ENCODE measurements at places on chromosomes 16 and 17. TPM values are rescaled to one million over a fixed set of nuclear protein-coding genes. Genes with fewer than 3 reads are reported as not detected.

The KIF18B gene
- total RNA-seq = 4.5 TPM

The ATAD5 gene
- total RNA-seq = 4.5 TPM

The CHST4 gene
- 0.19 TPM for total RNA-seq

The PLSCR3 gene
- 20.0 TPM for total RNA-seq

The COX10 gene
- total RNA-seq = 28.3 TPM

The WNK4 gene
- not detected for total RNA-seq

The RETREG3 gene
- 49.5 TPM for total RNA-seq

The DDX19B gene
- 17.8 TPM for total RNA-seq

The NGFR gene
- total RNA-seq = 0.37 TPM

The NCBP3 gene
- total RNA-seq = 6.9 TPM

The METTL2A gene
- total RNA-seq = 28.3 TPM

The ZG16 gene
- total RNA-seq = not detected

The KRT39 gene
- 0.18 TPM for total RNA-seq

GRCh38 chr17:55377671-55378275, 43.9 kb downstream of the MMD start:
- no peak for DNase-seq

- DNase-seq = no peak
These were observed 4.5 kb downstream of the KRTAP3-1 start for GRCh38 chr17:41004397-41004796.

DNA sequence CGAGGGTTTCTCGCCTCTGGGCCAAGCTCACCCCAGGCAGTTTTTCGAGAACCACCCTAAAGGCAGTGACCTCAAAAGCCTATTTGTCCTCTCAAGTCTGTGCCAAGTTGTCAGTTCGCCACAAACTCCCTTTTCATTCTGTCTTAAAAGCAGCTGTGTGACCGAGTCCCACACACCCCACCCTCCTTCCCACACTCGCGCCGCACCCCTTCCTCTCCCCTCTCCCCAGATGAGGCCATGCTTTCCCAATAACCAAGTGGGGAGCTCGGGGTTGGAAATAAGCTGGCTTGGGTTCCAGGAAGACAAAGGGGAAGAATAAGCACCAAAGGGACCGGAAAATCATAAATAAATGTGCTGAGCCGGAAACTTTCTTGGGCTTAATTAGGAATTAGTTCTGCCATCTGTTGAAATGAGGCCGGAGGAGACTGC, 36.7 kb downstream of the GRIN2C start:
- no peak for DNase-seq

GRCh38 chr17:58320163-58320558, 8.4 kb downstream of the TSPOAP1 start:
- DNase-seq = no peak

- no peak for DNase-seq
These were observed 16.2 kb downstream of the SAMD14 start for GRCh38 chr17:50113624-50114320.

DNA sequence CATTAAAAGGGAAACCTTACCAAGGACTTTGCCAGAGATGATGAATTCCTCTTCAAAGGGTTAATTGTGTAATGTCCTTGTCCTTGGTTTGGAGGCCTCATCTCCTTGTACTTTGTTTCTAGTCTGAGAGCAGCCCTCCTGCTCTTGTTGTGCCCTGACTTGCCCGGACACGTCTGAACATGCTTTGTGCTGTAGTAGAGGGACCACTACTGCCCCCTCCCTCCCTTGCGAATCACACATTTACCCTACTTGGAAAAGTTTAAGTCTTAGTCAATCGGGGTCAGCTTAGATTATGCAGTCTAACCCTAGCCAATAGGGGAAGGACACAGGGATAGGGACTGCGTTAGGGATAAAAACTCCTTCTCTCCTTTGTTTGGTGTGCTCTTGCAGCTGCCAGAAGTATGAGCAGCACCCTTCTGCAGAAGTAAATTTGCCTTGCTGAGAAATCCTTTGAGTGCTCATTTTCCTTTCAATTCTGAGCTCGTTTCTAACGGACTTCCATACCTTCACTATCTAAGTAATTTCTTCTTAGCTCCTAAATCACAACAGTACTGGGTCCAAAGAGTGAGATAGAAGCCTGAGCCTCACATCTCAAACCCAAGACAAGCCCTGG, 26.4 kb upstream of the CLEC3A start:
- DNase-seq = no peak

GRCh38 chr17:44518032-44518431, 14.8 kb upstream of the GPATCH8 start:
- DNase-seq = no peak

GRCh38 chr16:87322833-87323726, 5.9 kb upstream of the C16orf95 start:
- no peak for DNase-seq

DNA sequence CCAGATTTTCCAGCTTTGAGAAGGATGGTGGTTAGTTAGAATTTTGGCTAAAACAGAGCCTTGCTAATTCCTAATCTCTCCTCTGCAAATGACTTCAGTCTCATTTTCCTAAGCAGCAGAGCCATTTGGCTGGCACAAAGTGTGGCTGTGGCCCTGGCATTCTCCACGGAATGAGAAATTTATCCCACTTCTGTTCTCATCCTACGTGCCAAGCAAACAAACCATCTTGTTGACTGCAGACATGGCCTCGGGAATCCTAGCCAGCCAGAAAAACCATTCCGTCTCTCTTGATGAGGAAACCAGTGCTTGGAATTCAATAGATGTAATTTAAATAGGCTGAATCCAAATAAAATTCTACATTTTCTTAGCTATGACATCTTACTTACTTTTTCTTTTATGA, 34.1 kb upstream of the ELAC2 start:
- no peak for DNase-seq

DNA sequence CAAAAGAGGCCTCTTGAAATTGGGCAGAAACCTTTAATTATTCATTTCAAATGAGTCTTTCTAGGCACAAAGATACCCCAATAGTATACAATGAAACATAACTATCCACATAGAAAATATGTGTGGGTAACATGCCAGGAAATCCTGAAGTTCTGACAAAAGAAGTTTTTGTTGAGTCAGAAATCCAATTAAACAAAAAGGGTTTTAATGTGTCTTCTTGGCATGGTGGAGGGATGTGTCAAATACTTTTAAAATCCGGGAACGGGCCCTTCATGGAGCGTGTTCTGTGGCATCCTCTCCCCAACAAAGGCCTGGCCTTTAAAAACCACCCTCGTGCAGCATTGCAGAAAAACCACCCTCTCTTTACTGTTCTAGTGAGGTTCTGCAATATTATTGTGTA, 14.2 kb downstream of the CDRT4 start:
- DNase-seq = no peak

DNA sequence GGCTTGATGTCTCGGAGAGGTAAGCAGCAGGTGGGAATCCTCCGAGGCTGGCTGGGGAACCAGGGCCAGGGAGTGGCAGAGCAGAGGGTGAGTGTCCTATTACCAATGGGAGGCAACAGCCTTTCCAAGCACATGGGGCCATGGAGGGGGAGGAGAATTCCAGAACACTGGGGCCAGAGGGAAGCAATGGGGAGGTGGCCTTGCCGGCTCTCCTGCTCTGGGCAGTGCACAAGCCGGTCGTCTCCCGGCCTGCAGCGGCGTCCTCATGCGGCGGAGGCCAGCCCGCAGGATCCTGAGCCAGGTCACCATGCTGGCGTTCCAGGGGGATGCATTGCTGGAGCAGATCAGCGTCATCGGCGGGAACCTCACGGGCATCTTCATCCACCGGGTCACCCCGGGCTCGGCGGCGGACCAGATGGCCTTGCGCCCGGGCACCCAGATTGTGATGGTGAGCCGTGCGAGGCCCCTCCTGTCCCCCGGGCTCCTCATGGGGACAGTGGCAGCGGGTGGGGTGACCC, 21.9 kb downstream of the SGSH start:
- no peak for DNase-seq

GRCh38 chr17:10127819-10128425, 70.5 kb downstream of the GAS7 start:
- no peak for DNase-seq

DNA sequence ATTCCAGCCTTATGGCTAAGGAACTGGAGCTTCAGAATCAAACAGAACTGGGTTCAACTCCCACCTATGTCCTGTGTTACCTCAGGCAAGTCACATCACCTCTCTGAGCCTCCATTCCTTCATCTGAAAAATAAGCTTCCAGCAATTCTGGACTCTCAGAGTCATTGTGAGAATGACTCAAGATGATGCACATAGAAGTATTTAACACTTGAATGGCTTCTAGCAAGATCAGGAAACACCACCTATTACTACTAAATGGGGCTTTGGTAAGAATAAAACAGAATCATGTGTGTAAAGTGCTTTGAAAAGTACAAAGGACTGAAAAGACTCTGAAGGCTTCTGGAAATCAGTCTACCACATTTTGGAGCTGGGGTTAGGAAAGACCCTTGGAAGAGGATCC, 30.8 kb upstream of the CALB2 start:
- no peak for DNase-seq

GRCh38 chr17:37605813-37606505, 3.3 kb downstream of the SYNRG start:
- no peak for DNase-seq

GRCh38 chr16:8859913-8860881, 8.6 kb downstream of the CARHSP1 start:
- DNase-seq = no peak

- DNase-seq = peak; percentile 99
These were observed 280.6 kb upstream of the SALL1 start for GRCh38 chr16:51431517-51432241.

- no peak for DNase-seq
These were observed 1.9 kb upstream of the SNAI3 start for GRCh38 chr16:88688013-88688778.

- peak; percentile 70 for DNase-seq
These were observed 210.0 kb upstream of the GSE1 start for GRCh38 chr16:85402910-85403692.

DNA sequence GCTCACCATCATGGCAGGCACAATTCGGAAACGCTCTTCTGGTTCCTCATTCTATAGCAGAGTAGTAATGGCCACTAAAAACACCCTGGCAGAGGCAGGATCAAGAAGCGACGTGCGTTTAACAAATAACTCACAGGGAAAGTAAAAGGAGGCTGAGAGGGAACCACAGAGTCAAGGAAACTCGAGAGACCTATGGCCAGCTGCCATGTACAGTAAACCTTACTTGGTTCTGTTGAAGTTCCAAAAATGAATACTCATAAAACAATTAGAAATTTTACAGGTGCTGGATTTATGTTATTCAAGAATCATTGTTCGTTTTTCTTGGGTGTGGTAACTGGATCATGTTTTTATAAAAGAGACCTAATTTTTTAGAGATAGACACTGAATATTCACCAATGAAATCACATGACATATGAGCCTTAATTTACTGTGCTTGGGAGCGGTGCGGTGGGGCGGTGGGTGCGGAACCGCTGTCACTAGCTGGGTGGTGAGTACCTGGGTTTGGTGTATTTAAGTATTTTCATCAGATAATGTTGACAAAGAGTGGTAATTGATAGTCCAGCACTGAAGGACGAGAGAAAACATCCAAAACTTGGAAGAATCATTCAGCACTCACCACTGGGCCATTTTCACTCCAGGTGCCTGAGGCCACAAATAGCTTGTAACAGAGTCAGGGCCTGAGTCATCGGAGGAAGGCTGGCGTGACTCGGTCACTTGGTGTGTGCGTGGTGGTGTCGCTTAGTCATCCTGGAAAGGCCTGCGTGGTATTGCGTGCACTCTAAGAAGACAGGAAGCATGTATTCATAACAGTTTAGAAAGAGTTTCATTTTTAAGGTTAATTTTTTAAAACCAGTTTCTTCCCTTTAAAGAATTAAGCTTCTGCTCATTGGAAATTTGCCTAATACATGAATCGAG, 135.4 kb upstream of the CHMP6 start:
- DNase-seq = peak; percentile 99

- no peak for DNase-seq
These were observed 4.8 kb downstream of the HSD11B2 start for GRCh38 chr16:67435758-67436164.

DNA sequence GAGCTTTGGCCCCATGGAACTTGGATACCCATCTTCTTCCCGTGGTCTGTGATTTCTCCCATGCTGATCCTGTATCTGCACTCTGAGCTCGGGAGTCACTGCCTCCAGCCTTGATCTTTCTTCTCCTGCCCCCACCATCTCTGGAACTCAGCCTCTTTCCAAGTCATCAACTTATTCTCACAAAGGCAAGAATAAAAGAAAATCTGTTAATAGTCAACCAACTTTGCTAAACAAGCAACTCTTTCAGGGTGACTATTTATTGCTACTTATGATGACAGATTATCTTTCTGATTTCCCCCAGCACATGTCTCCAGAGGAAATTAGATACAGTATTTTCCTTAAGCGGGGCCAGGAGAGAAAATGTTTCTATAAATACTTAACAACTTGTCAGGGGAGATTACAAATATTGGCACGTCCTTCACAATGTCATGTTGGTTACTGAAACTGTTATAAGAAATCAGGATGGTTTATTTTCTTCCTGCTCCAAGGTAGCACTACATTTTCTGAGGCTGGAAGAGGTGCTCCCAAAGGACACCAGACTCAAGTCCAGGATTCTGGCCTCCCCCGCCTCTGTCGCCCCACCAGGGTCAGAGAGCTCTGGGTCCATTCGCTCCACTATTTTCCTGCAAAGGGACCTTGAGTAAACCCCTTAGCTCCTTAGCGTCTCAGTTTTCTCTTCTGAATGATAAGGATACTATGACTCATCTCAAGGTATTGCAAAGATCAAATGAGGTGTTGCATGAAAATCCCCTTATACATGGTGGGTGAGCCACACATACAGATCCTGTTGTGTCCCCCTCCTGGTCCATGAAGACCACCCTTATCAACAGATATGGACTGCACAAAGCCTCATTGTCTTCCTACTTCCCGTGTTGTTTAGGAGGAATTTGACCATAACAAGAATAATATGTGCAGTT, 205.2 kb upstream of the WSCD1 start:
- no peak for DNase-seq

DNA sequence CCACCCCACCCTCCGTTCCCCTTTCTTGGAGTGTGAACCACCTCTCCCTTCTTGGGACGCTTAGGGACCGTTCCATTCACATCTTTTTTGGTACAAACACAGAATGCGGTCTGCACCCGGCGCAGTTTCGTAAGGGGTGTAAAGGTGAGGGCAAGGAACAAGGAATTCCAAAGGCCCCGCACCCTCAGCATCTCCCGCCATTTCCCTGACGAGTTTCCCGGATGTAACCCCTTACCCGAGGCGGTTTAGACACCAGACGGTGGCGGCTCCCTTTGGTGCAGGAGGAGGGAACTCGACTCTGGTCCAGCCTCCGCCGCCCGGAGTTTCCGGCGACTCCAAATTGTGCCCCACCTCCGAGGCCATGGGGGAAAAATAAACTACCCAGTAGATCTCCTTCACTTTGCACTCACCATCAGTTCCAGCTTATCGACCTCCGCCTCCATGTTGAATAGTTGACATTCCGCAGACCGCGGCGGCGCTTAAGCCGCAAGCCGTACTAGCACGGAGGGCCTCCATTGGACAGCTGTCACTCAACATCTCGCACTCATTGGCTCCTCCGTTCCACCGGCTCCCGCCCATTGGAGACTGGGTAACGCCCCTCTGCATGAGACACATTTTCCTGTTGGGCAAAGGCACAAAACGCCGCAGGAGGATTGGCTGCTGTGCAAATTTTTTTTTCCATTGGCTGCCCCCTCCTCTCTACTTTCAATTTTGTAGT, at the start of gene SKA2:
Gene SKA2 (minus strand): TSS at position 466 of the 718 bp plus-strand sequence. CDS start 23 bp downstream, at position 443.
- peak; percentile 100 for DNase-seq

All from H4 (cell line).